ENCODE measurements at places on chromosomes 6 and 20.

- no peaks in the 10 kb centered on the region for H3K27me3 ChIP-seq
- peak overlapping the region; percentile 94 for H3K27ac ChIP-seq
- H3K36me3 ChIP-seq: no peaks in the 10 kb centered on the region
- H3K4me1 ChIP-seq: peaks cover 44% of the 10 kb centered on the region
These were observed 92.1 kb upstream of the EEF1E1 start for GRCh38 chr6:8194490-8194889.

DNA sequence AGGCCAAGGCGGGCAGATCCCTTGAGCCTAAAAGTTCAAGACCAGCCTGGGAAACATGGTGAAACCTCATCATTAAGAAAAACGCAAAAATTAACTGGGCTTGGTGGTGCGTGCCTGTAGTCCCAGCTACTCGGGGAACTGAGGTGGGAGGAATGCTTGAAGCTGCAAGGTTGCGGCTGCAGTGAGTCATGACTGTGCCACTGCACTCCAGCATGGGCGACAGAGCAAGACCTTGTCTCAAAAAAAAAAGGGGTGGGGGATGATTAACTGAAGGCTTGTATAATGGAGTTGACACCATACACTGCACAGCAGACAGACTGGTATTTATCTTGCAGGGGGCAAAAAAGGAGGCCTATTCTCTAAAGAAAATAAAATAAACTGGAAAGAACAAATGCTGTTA, 27.7 kb downstream of the SRPK1 start:
- peak overlapping the region; percentile 97 for H3K27ac ChIP-seq
- no peaks in the 10 kb centered on the region for H3K27me3 ChIP-seq
- peak; percentile 16 for DNase-seq
- peaks cover 65% of the 10 kb centered on the region for H3K36me3 ChIP-seq
- H3K4me3 ChIP-seq: peak overlapping the region; percentile 54

- H3K27ac ChIP-seq: no peak overlapping the region
- H3K4me3 ChIP-seq: peak overlapping the region; percentile 43
- peaks cover 37% of the 10 kb centered on the region for H3K27me3 ChIP-seq
- H3K4me1 ChIP-seq: peaks cover 23% of the 10 kb centered on the region
These were observed 9.5 kb downstream of the C20orf202 start for GRCh38 chr20:1212607-1213396.

- no peaks in the 10 kb centered on the region for H3K4me1 ChIP-seq
- no peaks in the 10 kb centered on the region for H3K36me3 ChIP-seq
These were observed 44.1 kb upstream of the AKIRIN2 start for GRCh38 chr6:87745966-87746721.

DNA sequence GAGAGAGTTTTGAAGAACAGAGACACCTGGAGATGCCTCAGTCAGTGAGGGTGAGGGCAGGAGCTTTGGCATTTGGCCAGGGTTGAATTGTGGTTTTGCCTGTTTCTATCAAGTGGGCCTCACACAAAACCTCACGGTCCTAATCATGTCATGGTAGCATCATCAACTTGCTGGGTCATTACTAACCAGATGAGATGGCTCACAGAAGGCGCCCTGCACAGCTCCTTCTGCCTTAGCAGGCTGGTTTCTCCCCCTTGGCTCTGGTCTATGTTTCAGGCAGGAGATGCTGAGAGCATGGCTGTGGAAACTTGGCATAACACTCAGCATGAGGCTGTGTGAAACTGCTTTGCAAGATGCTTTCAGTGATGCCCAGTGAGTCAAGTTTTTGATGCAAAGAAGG, 99.3 kb downstream of the LRRC1 start:
- H3K36me3 ChIP-seq: peaks cover 3% of the 10 kb centered on the region
- no peaks in the 10 kb centered on the region for H3K4me1 ChIP-seq
- peak overlapping the region; percentile 42 for H3K27ac ChIP-seq
- H3K4me3 ChIP-seq: no peak overlapping the region

DNA sequence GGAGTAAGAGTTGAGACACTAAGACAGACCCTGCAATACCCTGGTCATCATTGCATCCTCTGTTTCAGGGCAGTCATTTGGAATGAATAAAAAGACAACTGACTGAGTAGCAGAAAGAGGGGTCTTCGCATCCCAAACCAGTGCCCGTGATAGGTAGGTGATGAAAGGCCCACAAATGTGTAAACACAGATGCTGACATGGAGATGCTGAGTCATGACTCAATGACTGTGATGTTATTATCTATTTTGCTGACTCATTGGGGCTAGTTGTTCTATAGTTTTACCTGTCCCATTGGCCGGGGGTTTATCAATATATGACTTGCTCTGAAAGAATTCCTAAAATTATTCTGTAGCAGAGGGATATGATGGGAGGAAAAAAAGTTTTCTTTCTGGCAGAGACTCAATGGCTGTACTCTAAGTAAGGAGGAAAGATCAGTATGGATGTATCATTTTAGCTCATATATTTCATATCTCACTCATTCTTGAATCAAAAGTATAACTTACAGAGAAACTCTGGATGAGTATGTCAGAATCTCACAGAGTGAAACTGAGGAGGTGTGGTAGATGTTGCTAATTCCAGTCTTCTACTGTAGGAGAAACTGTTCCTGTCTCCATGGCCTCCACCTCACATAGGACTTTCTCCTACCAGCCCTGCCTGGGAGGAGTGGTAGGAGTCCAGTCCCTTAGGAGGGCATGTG, 119.9 kb upstream of the PREP start:
- H3K36me3 ChIP-seq: no peaks in the 10 kb centered on the region
- H3K27me3 ChIP-seq: peaks cover 12% of the 10 kb centered on the region
- H3K4me1 ChIP-seq: no peaks in the 10 kb centered on the region
- DNase-seq: no peak
- H3K27ac ChIP-seq: no peak overlapping the region
- no peak overlapping the region for H3K4me3 ChIP-seq

- H3K27ac ChIP-seq: no peak overlapping the region
- no peak for DNase-seq
- H3K36me3 ChIP-seq: no peaks in the 10 kb centered on the region
- peaks cover 42% of the 10 kb centered on the region for H3K27me3 ChIP-seq
- H3K4me1 ChIP-seq: peaks cover 30% of the 10 kb centered on the region
These were observed 17.5 kb downstream of the NRN1 start for GRCh38 chr6:5989141-5989723.

DNA sequence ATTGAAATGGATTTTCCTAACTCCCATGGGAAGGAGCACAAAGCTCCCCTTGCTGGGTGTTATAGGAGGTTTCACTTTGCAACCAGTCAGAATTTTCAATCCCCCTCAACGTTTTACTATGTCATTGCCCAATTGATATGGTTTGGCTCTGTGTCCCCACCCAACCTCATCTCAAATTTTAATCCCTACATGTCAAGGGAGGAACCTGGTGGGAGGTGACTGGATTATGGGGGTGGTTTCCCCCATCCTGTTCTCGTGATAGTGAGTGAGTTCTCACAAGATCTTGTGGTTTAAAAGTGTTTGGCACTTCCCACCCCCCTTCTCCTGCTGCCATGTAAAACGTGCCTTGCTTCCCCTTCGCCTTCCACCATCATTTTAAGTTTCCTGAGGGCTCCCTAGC, 62.9 kb downstream of the ZMYND8 start:
- DNase-seq: no peak
- H3K4me3 ChIP-seq: no peak overlapping the region
- no peaks in the 10 kb centered on the region for H3K4me1 ChIP-seq

GRCh38 chr6:157233156-157233555, 90.2 kb downstream of the TMEM242 start:
- DNase-seq: no peak
- H3K4me1 ChIP-seq: peaks cover 55% of the 10 kb centered on the region
- no peak overlapping the region for H3K4me3 ChIP-seq

DNA sequence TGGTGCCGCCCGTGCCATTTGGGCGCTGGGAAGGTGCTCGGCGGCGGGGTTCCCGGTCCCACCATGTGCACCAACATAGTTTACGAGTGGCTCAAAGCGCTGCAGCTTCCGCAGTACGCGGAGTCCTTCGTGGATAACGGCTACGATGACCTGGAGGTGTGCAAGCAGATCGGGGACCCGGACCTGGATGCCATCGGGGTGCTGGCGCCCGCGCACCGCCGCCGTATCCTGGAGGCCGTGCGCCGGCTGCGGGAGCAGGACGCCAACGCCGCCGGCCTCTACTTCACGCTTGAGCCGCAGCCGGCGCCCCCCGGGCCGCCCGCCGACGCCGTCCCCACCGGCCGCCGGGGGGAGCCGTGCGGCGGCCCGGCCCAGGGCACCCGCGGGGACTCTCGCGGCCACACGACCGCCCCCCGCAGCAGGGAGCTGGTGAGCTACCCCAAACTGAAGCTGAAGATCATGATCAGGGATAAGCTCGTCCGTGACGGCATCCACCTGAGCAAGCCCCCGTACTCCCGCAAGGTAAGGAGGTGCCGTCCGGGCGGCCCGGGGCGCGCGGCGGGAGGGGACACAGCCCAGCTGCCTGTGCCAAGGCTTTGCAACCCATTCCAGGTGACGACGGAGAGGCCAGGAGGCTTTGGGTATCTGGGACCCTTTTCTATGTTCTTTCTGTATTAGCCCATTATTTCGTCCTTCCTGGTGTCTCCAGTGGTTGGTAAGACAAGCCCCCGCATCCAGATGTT, 547 bp downstream of the SAMD5 start:
- no peaks in the 10 kb centered on the region for H3K36me3 ChIP-seq
- H3K4me1 ChIP-seq: peaks cover 14% of the 10 kb centered on the region
- H3K4me3 ChIP-seq: peak overlapping the region; percentile 89
- H3K27ac ChIP-seq: no peak overlapping the region
- peak; percentile 61 for DNase-seq
- peaks cover 47% of the 10 kb centered on the region for H3K27me3 ChIP-seq

DNA sequence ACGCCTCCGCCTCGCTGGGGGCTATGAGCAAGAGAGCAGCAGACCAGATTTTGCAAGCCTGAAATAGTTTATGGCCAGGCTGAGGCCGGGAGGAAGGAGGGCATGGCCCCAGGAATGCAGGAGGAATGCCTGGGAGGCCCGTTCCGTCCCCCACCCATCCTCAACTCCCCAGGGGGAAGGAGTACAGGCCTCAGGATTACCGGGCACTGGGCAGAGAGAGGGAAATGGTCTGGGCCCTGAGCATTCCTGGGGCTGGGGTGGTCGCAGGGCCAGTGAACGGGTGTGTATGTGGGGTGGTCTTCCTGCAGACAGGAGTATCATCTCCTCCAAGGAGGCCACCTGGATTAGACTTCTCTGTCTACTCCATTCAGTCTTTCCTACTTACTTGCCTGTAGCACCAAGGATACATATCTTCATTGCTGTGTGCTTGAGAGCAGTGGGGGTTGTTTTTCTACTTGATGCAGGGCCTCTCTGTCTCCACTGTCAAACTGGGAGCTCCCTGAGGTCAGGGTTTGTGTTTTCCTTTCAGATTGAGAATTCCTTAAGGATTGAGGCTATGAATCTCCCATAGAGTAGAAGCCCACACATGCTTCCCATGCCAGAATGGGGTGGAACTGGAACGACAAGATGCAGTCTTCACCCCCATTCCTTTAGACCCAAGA, 81.3 kb downstream of the VEGFA start:
- no peak overlapping the region for H3K27ac ChIP-seq
- peaks cover 44% of the 10 kb centered on the region for H3K27me3 ChIP-seq
- peaks cover 40% of the 10 kb centered on the region for H3K4me1 ChIP-seq
- no peak overlapping the region for H3K4me3 ChIP-seq
- no peak for DNase-seq

DNA sequence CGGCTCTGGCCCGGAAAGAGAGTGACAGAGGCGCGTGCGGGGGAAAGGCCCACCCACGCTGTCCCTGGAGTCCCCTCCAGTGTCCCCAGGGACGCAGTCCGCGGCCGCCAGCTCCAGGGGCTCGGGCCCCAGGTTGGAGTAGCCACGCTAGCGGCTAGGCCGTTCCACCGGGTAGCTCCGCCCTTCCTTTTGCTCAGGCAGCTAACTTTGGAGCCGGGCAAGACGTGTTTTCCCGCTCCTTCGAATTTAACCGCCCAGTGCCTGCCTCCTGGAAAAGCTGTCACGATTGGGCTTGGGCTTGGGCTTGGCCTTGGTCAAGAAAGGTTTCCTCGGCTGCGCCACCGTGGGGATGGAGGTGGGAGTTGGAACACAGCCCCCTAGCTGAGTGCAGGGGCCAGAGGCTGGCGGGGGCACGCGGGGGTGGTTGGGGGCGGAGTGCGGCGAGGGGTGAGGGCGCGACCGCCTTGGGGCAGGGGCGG, 4.7 kb downstream of the LINC00237 start:
- no peak overlapping the region for H3K27ac ChIP-seq
- H3K36me3 ChIP-seq: no peaks in the 10 kb centered on the region
- H3K4me1 ChIP-seq: peaks cover 29% of the 10 kb centered on the region
- peak overlapping the region; percentile 40 for H3K4me3 ChIP-seq
- peaks cover 100% of the 10 kb centered on the region for H3K27me3 ChIP-seq

All from nephron progenitor cell (in vitro differentiated cells).